SW480 (cell line): ENCODE measurements at places on chromosomes 1 and 21.

DNA sequence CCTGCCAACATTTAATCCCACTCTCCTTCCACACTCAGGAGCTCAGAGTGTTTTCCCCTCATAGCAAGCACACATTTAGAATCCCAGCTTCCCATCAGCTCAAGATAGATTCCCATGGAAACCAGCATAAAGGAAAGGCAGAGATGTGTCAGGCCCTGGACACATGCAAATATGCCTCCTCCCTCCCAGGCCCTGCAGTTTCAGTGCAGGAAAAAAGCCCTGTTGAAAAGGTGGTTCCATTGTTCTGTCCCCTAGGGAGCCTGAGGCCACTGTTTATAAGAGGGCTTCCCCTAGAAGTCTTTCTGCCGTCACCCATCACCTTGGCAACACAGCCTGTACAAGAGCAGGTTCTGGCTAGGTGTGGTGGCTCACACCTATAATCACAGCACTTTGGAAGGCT lies 3.6 kb downstream of the CACNA1S start:
- DNase-seq: no peak

- no peak for DNase-seq
Observed at GRCh38 chr1:212587016-212587887, 21.3 kb upstream of the ATF3 start.

DNA sequence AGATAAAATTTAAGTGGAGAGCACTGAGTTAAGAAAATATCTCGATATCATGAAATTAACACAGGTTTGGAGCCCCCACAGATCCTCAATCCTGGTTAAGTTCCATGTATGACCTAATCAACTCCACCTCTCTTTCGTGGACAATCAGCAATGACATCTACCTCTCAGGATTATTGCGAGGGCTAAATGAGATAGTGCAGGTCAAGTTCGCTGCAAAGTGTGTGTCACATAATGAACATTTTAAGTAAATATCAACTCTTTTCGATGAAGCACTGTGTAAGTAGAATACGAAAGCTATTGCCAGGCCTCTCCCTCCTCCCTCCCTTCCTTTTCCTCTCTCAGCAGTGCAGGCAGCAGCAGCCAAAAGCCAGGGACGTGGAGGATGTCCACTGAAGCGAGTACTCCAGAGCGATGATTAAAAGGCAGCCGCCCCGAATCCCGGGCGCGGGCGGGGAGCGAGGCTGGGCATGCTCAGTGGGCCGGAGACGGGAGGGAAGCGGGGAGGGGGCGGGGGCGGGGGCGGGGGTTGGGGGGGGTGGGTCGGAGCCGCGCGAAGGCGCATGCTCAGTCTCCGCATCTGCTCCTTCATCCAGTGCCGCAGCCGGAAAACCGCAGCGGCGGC lies at the start of gene CAMSAP2:
Gene CAMSAP2, plus strand, starts transcription at position 567 of the 622 bp plus-strand sequence. CDS start 935 bp downstream, outside the sequence.
- peak; percentile 91 for DNase-seq

DNA sequence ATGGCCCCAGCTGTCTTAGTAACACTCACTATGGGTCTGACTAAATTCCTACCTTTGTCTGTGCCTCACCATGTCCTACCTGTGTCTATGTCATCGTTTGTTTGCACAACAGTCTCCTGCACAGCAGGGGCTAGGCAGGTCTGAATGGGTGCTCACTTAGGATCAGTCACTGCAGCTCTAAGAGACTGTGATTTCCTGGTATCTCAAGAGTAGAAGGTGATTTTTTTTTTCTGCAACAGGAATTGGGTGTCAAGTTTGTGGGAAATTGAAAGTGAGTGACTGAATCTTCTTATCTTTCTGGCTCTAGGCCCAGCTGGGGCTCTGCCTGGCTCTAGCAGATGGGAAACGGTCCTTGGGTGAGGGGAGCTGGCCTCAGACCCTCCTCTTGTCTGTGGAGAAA lies 46.4 kb upstream of the TRABD2B start:
- DNase-seq: no peak

GRCh38 chr1:37028981-37029617 lies 5.2 kb downstream of the GRIK3 start:
- no peak for DNase-seq

GRCh38 chr1:225347123-225347683 lies 80.6 kb downstream of the LBR start:
- DNase-seq: no peak

DNA sequence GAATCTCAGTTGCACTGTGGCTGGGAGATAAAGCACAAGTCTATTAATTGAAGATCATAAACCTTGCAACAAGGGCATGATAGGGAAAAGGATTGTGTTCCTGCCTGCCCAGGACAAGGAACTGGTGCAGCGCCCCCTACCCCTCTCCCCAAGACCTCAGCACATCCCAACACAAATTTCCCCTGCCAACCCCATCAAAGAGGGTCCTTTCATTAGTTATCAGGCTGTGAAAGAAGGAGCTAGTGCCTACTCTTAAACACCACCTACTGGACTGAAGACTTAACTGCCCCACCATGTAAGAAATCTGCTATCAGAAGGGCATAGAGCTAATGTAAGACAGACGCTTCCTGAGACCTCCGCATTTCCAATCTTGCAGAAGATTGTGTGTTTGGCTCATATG lies 372.6 kb downstream of the AGBL4 start:
- DNase-seq: no peak

DNA sequence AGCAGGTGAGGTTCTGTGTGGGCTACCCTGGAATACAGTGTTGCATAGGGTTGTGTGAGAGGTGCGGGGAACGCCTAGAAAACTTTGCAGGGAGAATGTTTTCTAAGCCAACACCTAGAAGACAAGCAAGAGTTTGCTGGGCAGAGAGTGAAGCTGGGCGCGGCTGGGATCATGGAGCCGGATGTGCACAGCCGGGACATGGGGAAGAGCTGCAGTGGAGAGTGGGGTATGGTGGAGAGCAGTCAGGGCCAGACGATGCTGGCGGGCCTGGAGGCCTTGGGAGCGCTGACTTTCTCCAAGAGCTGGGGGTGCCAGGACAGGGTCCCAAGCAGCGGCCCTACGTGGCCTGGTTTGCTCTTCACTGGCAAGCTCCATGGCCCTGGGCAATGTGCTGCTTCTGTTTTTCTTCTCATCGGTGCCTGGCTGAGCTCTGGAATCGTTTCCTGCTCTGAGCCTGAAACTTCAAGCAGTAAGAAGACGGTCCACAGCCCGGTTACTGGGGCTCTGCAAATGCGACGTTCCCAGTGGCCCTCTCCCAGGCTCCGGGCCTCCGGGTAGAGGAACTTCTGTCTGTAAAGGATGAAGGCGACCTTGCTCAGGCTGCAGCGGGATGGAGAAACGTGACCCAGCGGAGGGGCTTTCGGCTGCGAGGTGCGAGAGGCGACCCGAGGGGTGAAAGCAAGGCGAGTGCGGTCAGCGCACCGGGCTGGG lies 51.9 kb upstream of the CD34 start:
- no peak for DNase-seq

DNA sequence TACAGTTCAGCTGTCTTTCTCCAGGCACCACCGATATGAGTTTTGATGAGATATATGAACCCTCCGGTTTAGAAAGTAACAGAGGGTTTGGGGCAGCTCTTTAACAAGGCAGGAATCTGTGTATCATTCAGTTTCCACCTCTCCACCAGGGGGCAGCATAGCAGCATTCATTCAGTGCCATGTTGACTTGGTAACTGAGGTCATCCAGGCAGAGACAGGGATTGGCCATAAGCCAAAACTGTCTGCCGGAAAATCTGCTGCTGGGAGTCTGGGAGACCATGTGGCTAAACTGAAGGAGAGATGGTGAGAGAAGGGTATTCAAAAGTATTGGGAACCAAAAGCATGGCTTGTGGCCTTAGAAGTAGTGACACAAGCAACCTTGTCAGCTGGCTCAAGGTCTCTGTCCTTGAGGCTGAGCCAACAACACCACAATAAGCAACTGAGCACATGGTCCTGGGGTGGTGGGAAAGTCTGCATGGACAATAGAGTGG lies 98.5 kb downstream of the LMX1A start:
- DNase-seq: peak; percentile 54

DNA sequence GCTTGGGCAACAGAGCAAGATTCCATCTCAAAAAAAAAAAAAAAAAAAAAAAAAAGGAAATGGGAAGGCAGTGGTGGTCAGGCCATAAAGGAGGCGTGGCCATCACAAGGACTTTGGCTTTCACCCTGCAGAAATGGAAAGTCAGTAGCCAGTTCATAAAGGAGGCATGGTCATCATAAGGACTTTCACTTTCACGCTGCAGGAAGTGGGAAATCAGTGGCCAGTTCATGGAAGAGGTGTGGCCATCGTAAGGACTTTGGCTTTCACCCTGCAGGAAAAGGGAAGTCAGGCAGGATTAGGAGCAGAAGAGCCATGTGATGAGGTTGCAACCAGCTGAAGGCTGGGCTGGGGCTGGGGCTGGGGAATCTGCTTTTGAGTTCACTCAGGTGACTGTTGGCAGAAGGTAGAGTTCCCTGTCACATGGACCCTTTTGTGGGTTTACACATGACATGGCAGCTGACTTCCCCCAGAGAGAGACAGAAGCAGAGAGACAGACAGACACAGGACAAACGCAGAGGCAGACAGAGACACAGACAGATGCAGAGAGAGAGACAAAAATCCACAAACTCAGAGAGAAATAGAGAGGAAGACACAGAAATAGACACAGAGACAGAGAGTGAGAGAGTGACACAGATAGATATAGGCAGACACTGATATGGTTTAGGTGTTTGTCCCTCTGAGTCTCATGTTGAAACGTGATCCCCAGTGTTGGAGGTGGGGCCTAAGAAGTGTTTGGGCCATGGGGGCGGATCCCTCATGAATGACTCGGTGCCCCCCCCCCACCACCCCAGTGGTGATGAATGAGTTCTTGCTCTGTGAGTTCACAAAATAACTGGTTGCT lies 263.9 kb upstream of the KAZN start:
- no peak for DNase-seq

GRCh38 chr1:89945852-89946476 lies 48.9 kb upstream of the ZNF326 start:
- DNase-seq: peak; percentile 23

DNA sequence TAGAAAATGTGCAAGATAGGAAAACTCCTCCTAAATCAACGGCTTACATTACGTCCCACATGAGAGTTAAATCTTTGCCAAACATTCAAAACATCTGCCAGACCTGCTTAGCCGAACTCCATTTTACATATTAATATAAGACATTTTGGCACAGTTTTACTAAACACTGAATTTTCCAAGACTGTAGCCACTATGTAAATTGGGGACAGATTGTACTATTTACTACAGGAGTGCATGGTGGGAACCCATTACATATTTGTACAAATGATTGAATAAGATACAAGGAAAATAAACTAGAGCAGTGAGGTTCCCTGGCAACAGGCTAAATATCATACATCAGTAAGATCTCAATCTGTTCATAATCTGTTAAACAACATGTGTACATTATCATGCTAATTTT lies 1234.4 kb downstream of the KCNT2 start:
- DNase-seq: no peak

DNA sequence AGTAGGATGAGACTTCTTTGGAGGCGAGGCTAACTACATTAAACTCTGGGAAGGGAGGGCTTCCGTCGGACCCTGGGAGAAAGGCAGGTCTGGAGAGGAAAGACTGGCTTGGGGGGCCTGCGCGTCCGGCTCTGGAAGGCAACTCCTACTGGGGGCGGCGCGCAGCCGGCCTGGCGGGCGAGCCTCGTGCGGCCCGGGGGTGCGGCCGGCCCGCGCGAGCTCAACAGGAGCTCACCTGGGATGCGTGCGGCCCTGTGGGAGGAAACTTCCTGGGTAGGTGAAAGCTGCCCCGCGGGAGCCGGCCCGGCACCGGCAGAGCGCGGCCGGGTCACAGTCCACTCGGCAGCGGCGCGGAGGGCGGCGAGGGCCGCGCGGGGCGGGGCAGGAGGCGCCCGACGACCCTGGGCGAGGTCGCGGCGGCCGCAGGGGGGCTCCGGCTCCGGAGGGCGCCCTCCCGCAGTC lies 449 bp downstream of the EPS15 start:
- DNase-seq: peak; percentile 66

DNA sequence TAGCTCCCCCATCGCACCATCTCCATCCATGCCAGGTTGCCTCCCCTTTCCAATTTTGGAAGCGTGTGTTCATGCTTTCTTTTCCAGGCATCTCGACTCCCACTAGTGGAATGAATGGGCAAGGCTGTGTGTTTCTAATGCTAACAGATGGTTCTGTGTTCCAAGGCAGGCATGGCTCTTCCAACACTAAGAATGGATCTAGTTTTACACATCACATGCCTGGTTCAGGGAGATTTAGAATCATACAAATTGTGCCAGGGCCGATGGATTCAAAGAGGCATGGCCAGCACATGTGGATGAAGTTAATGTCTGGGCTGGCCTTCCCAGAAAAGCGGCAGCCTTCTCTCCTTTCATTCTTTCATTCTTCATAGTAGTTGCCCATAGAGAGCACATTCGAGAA lies 438.7 kb downstream of the PRDM2 start:
- no peak for DNase-seq

GRCh38 chr1:201011616-201012015 lies 11.9 kb downstream of the KIF21B start:
- no peak for DNase-seq

GRCh38 chr1:221559911-221560310 lies 182.0 kb downstream of the DUSP10 start:
- no peak for DNase-seq

DNA sequence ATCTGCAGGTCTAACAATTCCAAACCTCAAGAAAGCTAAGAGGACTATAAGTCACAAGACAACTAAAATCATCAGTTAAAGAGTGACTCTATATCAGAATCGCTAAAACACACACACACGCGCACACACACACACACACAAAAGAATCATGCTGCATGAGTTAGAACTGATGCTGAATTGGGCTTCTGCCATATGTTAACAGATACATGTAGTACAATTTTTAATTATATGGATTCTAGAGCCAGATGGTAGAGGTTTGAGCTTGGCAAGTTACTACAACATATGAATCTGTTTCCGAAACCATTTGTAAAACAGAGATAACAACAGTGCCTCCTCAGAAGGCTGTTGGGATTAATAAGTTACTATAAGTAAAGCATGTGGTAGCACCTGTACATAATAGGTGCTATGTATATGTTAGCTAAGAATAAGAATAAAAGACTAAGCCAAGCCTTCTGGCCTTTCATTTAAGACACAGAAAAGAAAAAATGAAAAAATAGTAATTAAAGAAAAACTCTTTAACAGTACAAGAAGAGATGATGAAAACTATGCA lies 17.9 kb downstream of the EPRS1 start:
- no peak for DNase-seq

- DNase-seq: no peak
Observed at GRCh38 chr1:2346691-2347408, 44.5 kb downstream of the MORN1 start.
